ENCODE measurements at places on chromosomes 16 and 17.

GRCh38 chr17:48023400-48024148 lies 14.0 kb downstream of the COPZ2 start:
- DNase-seq = no peak

DNA sequence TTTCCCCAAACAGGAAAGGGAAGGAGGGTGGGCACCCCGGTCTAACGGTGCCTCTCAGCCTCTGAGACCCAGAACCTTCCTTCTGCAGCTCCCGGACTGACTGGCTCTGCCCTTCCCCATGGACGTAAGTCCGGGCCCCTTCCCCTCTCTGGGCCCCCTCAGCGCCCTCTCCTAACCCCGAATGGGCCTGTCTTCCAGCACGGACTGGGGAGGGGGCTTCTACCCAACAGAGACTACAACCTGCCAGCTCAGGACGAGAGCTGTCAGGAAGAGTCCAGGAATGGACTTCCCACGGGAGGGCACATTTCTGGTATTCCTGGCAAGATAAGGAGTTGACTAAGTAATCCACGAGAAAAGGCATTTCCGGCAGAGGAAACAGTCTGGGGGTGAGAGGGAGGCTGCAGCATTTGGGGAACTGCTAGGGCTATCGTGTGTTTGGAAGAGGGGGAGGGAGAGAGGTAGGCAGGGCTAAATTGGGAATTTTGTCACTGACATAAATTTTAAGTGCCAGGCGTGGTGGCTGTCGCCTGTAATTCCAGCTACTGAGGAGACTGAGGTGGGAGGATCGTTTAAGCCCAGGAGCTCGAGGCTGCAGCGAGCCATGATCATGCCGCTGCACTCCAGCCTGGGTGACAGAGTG lies 12.1 kb upstream of the ALDOA start:
- no peak for DNase-seq

GRCh38 chr17:40553694-40554534 lies 11.4 kb downstream of the CCR7 start:
- no peak for DNase-seq

GRCh38 chr17:8314797-8315763 lies 5.0 kb downstream of the ARHGEF15 start:
- DNase-seq = no peak

- no peak for DNase-seq
Measured at GRCh38 chr16:49352892-49353291, 20.7 kb upstream of the C16orf78 start.

- DNase-seq = no peak
Measured at GRCh38 chr17:28528327-28529012, 22.3 kb downstream of the FOXN1 start.

DNA sequence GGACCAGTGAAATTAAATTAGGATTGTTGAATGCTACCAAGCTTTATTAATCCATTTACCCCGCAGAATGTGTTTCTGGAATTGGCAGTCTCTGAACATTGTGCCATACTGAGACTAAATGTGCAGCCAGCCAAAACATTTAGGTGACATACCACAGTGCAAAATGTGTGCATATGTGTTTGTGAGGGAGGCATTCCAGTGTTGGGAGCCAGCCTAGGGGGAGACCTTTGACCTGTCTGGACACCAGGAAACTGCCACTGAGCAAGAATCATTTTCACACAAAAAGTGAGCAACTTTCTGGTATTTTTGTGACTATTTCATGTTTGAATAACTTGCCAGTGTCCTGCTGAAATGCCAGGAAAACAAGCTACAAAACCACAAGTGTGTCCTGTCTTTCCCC lies 64.7 kb upstream of the SLC12A3 start:
- DNase-seq = no peak

DNA sequence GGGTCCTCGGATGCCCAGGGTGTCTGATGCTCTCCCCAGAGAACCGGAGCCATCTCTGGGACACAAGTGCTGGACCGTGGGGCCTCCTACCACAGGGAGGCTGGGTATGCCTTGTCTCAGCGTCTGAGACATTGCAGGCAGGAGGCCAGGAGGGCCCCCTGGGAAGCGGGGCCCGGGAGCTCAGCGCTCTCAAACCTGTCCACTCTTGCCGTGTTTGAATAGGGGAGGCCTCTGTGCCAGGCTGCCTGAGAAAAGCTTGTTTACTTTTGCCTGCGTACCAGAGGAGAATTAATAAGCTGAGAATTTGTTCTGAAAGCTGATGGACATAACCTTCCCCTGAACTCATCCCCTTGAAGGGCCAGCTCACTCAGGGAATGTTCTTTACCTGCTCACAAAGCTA lies 163.8 kb downstream of the NTN1 start:
- DNase-seq = no peak

DNA sequence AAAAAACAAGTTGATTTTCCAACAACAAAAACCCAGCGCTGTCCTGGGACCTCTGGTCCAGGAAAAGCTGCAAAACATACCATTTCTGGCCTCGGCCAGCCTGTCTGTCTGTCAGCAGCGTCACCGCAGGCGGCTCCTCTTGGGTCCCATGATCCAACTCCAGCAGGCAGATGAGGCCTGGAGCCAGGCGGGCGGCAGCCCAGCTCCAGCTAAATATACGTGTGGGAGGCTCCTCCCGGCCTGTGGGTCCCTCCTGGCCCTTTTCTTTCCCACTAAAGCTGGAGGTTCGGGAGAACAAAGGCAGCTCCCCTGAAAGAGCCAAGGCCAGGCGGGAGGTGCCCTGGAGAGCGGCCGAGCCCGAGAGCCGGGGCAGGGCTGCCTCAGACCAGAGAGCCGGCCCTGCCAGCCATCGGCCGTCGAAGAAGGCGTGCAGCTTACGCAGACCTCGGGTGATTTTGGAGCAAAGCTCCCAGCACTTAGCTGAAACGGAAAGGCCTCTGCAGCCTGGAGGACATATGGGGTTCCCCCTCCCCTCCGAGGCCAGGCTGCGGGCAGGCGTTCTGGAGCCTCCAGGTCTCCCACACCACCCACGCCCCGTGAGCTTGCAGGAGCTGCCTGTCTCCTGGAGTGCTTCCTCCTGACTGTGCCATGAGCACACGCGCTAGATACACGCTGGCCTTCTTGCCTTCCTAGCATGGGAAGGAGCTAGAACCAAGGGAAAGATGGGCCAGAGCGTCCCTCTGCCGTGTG lies 19.9 kb upstream of the JPH3 start:
- no peak for DNase-seq

DNA sequence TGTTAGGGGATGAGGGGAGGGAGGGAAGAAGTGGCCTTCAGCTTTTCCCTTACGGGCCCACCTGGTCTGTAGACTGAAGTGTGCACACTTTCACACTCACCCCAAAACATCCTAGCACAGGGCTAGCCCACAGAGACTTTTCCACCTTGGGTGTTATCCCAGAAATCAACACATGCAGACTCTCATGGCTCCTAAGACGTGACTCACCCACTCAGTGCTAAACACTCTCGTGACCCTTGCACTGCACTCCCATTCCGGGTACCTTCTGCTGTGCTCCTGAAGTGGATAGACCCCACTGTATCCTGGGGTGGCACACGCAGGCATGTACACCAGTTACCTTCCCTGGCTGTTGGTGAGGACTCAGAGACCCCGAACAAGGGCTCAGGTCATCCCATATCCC lies 23.0 kb upstream of the ABCC3 start:
- no peak for DNase-seq

DNA sequence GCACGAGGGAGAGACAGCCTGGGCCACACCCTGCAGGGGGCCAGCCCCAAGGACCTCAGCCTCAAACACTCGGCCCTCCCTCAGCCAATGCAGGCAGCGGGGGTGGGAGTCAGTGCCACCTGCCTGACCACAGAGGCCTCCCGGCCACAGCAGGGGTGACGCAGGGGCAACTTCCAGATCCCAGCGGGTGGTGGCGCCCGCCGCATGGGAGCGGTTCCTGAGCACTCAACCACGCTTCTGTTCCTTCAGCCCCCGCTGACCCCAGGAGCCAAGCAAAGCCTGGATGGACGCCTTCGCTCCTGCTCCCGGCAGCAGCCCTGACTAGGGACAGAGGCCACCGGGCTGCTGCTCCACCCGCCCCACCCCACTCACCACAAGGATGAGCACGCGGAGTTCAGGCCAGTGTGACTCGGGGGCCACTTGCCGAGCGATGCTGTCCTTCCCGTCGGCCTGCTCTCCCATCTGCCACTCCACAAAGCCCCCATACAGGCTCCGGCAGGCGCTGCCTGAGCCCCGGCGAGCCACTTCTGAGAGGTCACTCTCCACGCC lies 5.0 kb upstream of the CYBA start:
- DNase-seq = no peak

DNA sequence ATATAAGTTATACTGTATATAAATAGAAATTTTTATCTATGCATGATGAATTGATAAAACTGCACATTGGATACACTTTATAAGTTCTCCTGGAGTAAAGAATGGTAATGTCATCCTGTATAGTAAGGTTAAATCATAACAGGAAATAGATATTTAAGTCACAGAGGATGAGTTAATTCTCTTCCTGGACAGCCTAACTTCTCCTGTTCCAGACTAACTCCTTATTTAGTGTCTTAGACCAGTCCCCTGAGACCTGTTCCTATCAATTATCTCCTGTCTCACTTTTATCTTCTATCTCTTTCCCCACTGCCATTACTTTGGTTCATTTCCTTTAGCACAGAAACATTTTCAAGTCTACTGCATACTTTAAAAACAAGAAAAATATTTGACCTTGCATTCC lies 46.5 kb downstream of the SSH2 start:
- no peak for DNase-seq

DNA sequence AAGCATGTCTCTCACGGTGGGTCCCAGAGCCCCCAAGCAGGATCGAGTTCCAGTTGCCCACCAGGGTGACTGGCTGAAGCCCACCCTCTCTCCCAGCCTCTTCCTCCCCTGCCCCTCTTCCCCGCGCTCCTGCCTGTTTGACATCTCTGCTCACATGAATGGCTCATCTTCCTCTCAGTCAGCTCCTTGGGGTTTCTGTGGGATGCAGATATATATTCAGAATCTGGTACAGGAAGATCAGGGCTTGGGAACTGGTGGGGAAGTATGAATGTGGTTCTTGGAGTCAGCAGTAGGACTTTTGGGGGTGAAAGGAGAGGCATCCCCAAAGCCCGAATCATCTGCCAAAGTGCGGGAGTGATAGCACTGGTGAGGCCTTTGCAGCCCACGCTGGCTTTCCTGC lies 158.9 kb upstream of the CIBAR2 start:
- DNase-seq = no peak

GRCh38 chr17:4634976-4635375 lies 6.5 kb downstream of the ALOX15 start:
- DNase-seq = no peak

- DNase-seq = no peak
Measured at GRCh38 chr16:86376837-86377236, 133.5 kb upstream of the FOXF1 start.

DNA sequence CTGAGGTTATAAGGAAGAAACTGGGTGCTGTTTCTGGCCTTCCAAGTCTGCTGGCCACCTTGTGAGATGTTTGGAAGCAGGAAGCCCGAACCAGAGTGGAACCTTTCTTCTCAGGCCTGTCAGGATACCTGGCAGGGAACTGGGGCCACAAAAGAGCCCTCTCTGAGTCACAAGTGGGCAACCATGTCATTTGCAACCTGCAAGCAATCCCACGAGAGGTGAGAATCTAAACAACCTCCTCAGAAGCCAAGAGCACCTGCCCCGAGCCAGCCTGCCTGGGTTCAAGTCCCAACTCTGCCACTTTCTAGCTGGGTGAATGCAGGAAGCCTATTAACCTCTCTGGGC lies 3.3 kb downstream of the COTL1 start:
- DNase-seq = no peak

- DNase-seq = no peak
Measured at GRCh38 chr16:78748220-78748929, 648.9 kb downstream of the WWOX start.

DNA sequence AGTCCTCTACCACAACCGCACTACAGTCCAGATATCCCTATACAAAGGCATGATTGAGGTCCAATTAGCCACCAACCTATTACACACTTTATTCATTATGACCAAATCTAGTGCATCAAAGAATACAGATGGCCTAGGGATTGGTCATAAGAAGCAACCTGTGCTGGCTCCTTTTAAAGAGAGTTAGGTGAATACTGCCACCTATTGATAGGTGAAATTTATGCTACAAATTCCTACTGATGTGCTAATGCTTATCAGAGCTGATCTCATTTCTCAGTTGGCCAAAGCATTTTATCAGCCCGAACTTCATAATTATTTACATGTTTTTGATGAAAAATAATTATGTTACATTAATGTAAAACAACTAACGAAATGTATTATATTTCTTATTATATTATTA lies 166.3 kb downstream of the ANKFN1 start:
- no peak for DNase-seq

DNA sequence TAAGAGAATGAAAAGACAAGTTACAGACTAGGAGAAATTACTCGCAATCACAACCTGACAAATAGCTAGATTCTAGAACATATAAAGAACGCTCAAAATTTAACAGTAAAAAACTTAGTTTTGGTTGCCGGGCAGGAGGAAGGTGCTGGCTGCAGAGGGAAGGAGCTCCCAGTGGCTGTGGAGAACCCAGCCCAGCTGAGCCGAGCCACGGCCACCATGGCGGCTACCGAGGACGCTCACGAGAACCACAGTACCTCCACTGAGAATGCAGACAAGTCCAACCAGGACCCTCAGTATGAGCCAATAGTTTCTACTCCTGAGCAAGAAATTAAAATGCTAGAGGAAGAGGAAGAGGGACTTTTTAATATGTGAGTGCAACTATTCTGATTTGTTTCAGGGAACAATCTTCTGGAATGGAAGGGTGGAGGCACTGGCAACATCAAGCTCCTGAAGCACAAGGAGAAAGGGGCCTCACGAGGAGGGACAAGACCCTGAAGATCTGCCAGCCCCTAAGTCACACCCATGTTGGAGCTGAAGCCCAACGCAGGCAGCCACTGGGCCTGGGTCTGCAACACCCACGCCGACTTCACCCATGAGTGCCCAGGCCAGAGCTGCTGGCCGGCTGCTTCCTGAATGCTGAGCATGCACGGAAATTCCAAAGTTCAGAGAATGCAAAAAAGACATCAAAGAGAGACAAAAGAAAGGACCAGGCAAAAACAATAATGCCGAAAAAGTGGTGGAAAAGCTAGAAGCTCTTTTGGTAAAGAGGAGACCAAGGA lies 55.0 kb downstream of the DNAH17 start:
- DNase-seq = no peak

- DNase-seq = no peak
Measured at GRCh38 chr17:68176718-68177117, 71.1 kb upstream of the AMZ2 start.

DNA sequence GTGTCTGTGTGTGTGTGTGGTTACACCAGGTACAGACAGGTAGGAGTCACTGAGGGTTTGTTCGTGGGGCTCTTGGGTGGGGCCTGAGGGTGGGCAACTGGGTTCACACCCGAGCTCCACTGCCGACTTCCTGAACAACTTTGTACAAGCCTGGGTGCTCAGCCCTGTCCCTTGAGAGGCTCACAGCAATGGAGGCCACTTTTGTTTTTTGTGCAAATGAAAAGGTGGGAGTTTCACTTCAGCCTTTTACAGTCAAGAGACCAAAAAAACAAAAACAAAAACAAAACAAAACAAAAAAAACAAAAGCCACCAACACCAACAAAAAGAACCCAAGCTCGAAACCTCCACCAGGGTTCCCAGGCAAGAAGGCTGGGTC lies 2.4 kb downstream of the RHBDF2 start:
- no peak for DNase-seq
